Progenitor cell of endocrine pancreas (in vitro differentiated cells): ENCODE measurements at places on chromosomes 6 and 20. TPM values are rescaled to one million over a fixed set of nuclear protein-coding genes. Genes with fewer than 3 reads are reported as not detected.

DNA sequence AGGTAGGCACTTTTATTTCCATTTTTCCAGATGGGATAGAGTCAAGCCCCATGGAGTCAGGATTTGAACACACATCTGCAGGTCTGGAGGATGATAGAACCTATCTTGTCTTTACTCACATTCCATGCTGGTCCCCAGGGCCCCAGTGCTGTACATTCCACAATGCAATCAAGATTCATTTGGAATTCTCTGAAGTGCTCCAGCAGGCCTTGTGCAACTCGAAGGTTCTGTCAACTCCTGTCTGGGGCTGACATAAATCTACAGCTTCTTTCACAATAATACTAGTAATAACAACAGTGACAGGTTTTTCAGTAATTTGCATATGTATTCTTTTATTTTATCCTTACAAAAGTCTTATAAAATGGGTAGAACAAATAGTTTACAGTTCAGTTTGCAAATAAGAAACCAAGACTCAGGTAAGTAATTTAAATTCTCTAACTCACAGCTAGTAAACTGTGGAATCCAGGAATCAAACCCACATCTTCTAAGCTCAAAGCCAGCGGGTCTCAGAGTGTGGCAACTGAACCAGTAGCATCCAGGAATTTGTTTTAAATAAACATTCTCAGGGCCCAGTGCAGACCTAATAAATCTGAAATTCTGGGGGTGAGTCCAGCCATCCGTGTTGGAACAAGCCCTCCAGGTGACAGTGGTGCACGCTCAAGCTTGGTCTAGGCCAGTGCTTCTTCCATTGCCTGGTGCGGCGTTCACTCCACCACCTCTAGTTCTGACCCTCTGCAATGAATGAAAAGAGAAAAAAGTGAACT, 137.0 kb upstream of the TNFAIP3 start:
- DNase-seq: no peak

GRCh38 chr6:90485635-90486277, 101.1 kb downstream of the MAP3K7 start:
- DNase-seq: no peak

- no peak for DNase-seq
These were observed 41.7 kb upstream of the EMILIN3 start for GRCh38 chr20:41408156-41408794.

- DNase-seq: no peak
These were observed 77.6 kb downstream of the SAMD5 start for GRCh38 chr6:147586044-147586443.

DNA sequence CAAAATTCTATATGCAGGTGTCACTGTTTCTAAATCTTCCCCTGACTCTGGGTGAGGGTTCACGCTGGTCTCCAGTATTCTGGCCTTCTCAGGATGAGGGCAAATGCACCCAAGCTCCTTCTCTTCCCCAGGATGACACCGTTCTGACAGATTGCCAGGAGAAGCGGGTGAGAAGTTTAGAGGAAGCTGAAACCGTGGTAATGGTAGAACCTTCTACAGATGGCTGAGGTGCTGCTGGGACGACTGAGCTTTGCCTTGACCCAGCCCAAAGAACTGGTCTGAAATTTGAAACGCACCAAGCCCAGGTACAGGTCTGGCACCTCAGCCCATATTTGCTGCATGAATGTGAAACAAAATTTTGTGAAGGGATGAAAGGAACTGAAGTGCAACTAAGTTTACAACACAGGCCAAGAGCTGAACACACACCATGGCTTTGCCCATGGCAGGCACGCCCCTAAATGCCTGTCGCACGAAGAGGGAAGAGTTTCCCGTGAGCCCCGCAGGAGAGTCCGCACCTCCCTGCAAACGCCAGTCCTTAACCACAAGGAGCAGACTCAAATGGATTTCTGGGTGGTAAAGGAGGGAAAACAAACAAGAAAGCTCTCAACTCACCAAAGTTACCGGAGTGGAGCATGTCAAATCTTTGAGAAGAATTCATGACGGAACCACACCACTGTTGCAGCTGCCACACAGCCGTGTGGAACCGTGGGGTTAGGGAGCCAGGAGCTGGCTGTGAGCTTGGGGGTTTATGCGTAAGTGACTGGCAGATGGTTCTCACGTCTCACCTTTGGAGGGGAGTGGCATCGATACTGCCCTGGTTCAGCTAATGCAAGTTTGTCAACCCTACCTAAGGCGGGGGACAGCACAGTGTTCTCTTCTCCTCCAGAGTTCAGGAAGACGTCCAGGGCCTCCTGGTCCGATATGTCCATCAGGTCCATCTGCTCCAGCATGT, 138.9 kb downstream of the DTNBP1 start:
- DNase-seq: no peak

- no peak for DNase-seq
These were observed 32.9 kb downstream of the PTCHD4 start for GRCh38 chr6:48078120-48078519.

Gene CST7
- total RNA-seq: not detected in 2 replicates
